ENCODE measurements at places on chromosomes 2 and 18.

GRCh38 chr2:185689906-185690539 is 48.6 kb upstream of the FSIP2 start:
- DNase-seq = no peak

GRCh38 chr18:47501946-47502345 is 250.5 kb upstream of the SKOR2 start:
- no peak for DNase-seq

DNA sequence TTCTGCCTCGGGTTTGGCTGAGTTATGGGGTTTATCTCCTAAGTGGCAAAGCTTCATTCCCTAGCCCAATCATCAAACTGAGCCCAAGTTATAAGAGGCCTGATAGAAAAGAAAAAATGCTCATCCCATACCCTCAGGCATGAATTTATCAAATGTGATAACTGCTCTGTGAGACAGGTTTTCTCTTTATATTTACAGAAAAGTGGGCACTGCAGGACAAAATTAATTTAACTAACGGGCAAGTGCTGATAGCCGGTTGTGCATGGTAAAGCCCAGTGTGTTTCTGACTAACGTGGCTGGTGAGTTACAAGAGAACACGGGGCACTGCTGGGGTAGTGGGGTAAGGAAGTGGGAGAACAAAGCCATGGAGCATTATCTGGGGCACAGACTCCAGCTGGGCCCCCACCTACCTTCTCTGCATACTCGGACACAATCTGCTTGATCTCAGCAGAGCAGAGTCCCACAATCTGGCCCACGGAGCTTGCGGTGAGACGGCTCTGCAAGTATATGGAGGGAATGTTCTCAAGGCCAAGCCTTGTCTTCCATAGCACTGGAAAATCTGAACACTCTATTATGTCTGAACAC is 40.3 kb downstream of the CCDC93 start:
- no peak for DNase-seq

DNA sequence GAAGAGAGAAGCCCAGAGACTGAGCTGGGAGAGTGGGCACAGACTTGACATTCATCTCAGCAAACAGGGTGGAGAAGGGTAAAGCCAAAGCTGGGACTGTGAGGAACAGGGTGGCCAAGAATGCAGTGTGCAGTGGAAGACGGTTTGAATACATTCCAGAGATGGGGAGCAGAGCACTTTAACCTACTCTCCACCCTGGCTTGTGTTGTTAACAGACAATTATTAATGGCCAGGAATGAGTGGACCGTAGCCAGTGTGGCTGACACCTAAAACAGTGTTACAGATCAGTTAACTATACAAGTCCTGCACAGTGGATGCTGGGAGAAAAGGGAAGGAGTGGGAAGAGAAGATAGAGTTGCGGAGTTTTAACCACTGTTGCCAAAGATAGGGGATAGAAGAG is 7.4 kb upstream of the NAB1 start:
- no peak for DNase-seq

DNA sequence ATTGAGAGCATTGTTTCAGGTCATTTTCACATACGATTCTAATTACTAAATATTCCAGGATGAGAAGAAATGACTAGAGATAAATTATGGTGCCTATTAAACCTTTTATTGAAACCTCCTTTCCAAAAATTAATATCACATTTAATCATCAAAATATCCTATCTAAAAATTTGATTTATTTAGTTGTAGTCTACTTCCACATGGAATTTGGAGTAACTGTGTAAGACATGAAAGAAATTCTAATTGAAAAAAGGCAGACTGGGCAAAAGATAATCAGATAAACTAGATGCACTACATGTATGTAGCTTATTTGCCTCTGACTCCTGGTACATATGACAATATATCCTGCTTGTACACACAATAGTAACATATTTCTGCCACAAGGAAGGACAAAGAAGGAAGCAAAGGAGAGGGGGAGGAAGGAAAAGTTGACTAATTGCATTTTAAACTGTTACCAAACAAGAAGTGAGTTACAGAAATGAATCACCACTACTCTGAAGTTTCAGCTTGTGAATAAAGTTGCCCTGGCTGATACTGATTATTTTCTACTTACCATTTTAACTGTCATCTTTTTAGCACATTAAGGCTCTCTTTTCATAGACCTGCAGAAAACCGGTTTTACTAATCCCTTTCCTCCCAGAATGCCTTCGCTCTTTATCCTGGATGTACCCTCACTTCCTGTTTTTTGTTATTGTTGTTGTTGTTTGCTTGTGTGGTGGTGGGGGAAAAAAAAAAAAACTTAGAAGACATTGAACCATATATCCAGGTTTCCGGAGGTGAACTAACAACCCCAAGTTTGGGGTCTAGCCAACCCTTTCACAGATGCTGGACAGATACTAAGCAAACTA is 28.4 kb downstream of the NRXN1 start:
- no peak for DNase-seq

DNA sequence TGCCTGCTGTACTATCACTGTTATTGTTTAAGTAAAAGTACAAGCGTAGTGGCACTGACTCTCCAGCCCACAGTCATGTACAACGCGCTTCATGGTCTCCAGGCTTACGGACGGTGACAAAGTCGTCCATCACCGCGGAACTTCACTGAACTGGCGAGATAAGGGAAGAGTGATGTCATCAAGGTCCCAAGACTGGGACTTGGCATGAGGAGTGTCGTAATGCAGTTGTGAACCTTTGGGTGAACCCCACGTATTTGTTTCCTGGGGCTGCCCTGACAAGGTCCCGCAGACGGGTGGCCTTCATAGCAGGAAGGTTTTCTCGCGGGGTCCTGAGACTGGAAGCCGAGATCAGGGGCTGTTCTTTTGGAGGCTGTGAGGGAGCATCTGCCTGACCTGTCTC is 17.3 kb downstream of the NFATC1 start:
- no peak for DNase-seq

DNA sequence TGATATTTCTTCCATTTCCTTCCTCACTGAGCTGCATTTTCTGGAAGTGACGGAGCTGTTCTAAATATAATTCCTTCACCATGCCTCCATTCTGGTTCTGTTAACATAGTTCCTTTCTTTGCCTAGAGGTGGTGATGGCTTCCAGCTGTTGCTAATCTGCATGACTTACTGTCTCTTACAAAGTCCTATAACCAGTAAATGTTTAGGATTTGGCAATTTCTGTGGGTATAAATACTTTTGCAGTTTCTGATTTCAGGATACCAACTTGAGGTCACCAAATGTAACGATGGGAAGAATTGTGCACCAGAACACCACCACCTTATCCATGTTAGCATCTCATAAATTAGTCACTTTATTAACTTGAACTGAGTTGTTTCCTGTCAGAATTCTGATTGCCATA is 101.7 kb upstream of the FN1 start:
- DNase-seq = no peak

- DNase-seq = no peak
Measured at GRCh38 chr2:111202266-111203040, 81.7 kb downstream of the BCL2L11 start.

GRCh38 chr18:59196161-59196725 is 23.7 kb upstream of the GRP start:
- DNase-seq = no peak

- DNase-seq = no peak
Measured at GRCh38 chr18:2407961-2408360, 163.3 kb downstream of the METTL4 start.

- no peak for DNase-seq
Measured at GRCh38 chr2:223887127-223887526, 49.7 kb upstream of the AP1S3 start.

DNA sequence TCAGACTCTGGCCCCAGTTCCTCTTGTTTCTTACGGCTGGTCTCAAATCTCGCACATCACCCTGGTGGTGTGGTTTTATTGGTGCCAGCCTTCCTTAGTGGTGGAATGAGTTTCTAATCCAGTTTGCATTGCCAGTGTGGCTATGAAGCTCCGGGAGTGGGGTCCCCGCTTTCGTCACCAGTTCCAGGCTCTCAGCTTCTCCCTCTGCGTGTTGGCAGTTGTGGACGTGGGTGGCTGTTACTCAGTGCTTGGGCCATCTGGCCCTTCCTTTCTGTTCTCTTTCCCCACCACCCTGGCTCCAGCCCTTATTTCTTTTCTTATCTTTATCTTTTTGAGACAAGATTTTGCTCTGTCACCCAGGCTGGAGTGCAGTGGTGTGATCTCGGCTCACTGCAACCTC is 30.1 kb downstream of the EFR3B start:
- DNase-seq = no peak

DNA sequence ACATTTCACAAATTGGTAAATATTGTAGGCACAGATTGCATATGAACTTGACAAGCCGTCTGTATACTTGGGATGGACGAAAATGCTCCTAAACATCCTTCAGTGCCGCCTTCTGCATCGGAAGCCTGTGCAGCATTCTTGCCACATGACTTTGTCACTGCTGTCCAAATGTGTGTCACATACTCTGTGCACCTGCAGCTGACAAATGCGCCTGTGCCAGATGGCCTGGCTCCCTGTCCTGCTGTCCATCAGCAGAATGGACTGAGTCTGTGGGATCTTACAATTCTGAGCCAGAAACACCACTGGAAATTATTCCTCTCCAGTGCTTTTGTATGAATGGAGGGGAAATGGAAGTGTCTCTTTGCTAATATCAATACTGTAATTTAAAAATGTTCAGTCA is 89.9 kb downstream of the DCDC2C start:
- no peak for DNase-seq

DNA sequence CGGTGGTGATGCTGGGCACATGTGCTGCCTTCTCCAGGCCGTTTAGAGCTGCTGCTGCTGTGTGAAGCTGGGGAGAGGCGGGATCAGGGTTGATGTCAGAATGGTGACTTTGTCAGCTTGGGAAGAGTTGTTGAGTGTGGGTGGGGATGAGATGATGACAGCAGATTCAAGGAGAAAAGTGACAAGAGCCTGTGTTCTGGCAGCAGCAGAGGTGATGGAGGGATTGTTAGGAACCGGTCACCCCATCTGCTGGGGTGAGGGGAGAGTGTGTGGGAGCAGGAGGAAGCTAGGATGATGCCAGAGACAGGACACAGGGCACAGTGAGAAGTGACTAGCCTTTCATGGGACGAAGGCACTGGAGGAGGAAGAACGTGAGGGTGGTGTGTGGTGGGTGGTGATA is 345.5 kb downstream of the RNF144A start:
- no peak for DNase-seq

DNA sequence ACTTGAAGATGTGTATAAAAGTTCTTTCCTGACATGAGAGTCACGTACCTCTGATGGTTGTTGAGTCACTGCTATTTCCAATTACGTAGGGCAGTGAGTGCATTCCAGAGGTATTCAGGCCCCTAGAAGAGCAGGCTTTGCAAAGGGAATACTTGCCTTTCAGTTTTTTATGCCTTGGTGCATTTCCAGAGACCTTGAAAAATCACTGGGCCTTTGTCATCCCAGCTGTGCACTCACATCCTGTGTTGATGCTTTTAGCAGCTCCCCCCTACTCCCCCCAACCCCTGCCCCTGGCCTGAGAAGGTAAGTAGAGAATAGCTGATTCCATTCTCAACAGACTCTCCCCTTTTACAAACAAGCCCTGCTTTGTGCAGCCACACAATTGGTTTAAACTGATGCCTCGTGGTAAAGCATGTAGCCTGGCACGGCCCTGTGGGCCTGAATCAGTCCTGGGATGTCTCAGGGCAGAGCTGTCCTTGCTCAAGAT is 174.2 kb downstream of the PRPF40A start:
- no peak for DNase-seq

Data from stimulated activated CD4-positive, alpha-beta T cell treated with anti-CD3 and anti-CD28 coated beads, TNF-alpha, amount 100 ng/mL, for 48 hours (primary cell).